ENCODE measurements at places on chromosomes 1 and 21.

- H3K27ac ChIP-seq: no peak overlapping the region
- peaks cover 17% of the 10 kb centered on the region for H3K27me3 ChIP-seq
- no peaks in the 10 kb centered on the region for H3K36me3 ChIP-seq
Measured at GRCh38 chr1:181500636-181501035, 17.3 kb downstream of the CACNA1E start.

DNA sequence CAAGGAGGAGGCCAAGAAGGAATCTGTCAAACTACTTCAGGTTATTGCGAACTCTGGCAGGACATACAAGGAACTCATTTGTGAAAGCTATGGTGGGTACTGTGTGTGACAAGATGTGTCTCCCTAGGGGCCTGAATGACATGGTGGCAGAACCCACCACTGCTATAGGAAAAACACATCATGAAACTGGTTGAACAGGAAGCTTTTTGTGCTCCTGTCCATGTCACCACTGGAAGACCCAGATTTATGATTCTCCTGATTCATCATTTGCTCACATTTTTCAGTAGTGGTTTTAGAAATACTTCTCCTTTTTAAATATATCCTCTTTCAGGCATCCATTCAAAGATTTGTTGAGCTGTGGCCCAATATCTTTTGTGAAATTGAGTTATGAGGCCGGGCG lies 23.6 kb downstream of the ARMH1 start:
- H3K4me1 ChIP-seq: no peaks in the 10 kb centered on the region
- no peak overlapping the region for H3K27ac ChIP-seq
- DNase-seq: peak; percentile 80
- H3K27me3 ChIP-seq: no peaks in the 10 kb centered on the region

DNA sequence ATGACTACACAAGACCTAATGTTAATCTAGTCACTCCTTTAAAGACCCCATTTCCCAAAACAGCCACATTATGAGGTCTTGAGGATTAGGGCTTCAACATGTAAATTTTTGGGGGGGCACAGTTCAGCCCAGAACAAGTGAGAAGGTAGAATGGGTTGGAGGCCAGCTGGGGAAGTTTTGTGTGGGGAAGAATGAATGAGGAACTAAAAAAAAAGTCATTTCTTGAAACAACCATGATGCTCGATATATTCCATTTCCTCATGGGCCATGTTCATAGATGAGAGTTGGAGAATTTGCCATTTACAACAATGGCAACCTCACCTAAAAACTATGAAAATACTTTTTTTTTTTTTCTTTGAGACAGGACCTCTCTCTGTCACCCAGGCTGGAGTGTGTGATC lies 14.5 kb downstream of the NLRP3 start:
- H3K4me1 ChIP-seq: no peaks in the 10 kb centered on the region
- H3K4me3 ChIP-seq: no peak overlapping the region
- peaks cover 14% of the 10 kb centered on the region for H3K36me3 ChIP-seq
- no peak overlapping the region for H3K27ac ChIP-seq
- H3K27me3 ChIP-seq: no peaks in the 10 kb centered on the region

- H3K4me1 ChIP-seq: no peaks in the 10 kb centered on the region
- H3K27me3 ChIP-seq: no peaks in the 10 kb centered on the region
- H3K4me3 ChIP-seq: no peak overlapping the region
- H3K36me3 ChIP-seq: peaks cover 11% of the 10 kb centered on the region
- DNase-seq: no peak
- no peak overlapping the region for H3K27ac ChIP-seq
Measured at GRCh38 chr1:235767795-235768194, 98.9 kb downstream of the LYST start.

DNA sequence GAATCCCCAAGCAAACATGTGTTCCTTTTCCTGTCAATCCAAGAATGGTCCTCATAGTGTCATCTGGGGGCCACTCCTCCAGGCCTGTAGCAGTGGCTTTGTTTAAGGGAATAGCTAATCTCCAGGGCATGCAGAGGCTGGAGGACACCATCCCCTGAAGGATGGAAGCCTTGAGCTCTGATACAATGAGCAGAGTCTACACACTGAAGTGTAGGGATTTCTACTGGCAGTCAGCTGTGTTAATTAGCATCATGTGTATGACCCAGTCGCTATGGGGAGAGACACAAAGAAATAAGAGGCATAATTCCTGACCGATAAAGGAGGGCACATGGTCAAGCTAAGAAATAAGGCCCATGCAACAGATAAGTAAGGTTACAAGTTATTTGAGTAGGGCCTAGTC lies 29.1 kb downstream of the ANGEL2 start:
- H3K4me1 ChIP-seq: no peaks in the 10 kb centered on the region
- H3K4me3 ChIP-seq: no peak overlapping the region
- no peaks in the 10 kb centered on the region for H3K36me3 ChIP-seq
- no peak overlapping the region for H3K27ac ChIP-seq
- DNase-seq: no peak
- H3K27me3 ChIP-seq: no peaks in the 10 kb centered on the region

DNA sequence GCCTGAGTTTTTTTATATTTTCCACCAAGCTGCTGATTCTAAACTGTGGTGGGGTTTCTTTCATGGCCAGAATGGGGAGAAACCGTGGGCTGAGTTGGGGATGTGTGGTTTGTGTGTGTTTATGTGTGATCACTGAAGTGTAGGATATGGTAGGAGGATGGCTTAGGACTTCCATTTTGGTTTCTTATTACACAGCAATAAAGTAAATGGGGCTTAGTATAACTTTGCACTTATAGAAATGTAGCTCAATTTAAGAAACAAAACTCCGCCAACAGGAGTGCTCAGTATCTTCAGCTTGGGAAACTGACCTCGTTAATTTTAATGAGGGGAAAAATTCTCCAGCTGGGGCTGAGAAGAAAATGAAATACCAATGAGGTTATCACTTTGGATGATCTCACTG lies 77.8 kb downstream of the PBX1 start:
- no peak for DNase-seq
- no peaks in the 10 kb centered on the region for H3K27me3 ChIP-seq
- H3K4me3 ChIP-seq: no peak overlapping the region
- no peaks in the 10 kb centered on the region for H3K4me1 ChIP-seq
- no peak overlapping the region for H3K27ac ChIP-seq

DNA sequence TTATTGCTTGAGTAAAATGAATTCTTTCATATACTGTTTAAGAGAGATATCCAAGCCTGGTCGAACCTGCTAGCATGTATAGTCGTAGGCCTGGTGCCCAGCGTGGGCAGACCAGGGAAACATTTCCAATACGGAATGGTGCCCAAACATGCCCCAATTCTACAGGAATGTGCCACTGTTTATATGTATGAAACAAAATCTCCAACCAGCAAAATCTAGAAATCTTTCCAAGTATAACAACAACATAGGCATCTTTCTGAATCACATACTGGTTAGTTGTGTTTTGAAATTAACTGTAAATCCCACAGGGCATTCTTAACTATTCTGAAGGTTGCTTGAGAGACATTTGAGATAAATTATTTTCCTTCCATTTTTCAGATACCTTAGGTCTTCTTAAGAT lies 17.0 kb upstream of the ABCD3 start:
- no peaks in the 10 kb centered on the region for H3K36me3 ChIP-seq
- H3K4me1 ChIP-seq: peaks cover 9% of the 10 kb centered on the region
- no peak overlapping the region for H3K27ac ChIP-seq
- no peak overlapping the region for H3K4me3 ChIP-seq
- no peak for DNase-seq

GRCh38 chr1:32406629-32407111 lies 12.4 kb upstream of the BSDC1 start:
- H3K27ac ChIP-seq: no peak overlapping the region
- no peak for DNase-seq
- H3K4me1 ChIP-seq: no peaks in the 10 kb centered on the region
- H3K27me3 ChIP-seq: no peaks in the 10 kb centered on the region
- H3K36me3 ChIP-seq: no peaks in the 10 kb centered on the region

DNA sequence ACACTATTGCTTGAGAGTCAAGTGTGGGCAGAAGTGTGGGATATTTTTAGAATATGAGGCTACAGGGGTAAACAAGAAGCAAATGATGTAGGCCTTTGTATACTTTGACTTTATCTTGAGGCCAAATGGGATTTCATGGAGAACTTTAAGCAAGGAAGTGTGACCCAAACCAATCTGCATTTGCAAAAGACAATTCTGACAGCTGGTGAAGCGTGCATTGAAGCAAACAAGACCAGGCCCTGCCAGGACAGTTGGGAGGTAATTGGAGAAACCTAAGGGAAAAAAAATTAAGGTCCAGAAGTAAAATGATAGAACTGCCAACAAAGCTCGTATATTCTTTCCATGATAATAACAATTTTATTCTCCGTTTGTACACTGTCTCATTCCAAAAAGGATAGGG lies 168.3 kb downstream of the TM2D1 start:
- H3K4me1 ChIP-seq: no peaks in the 10 kb centered on the region
- H3K4me3 ChIP-seq: no peak overlapping the region
- DNase-seq: no peak
- no peak overlapping the region for H3K27ac ChIP-seq
- H3K36me3 ChIP-seq: no peaks in the 10 kb centered on the region

DNA sequence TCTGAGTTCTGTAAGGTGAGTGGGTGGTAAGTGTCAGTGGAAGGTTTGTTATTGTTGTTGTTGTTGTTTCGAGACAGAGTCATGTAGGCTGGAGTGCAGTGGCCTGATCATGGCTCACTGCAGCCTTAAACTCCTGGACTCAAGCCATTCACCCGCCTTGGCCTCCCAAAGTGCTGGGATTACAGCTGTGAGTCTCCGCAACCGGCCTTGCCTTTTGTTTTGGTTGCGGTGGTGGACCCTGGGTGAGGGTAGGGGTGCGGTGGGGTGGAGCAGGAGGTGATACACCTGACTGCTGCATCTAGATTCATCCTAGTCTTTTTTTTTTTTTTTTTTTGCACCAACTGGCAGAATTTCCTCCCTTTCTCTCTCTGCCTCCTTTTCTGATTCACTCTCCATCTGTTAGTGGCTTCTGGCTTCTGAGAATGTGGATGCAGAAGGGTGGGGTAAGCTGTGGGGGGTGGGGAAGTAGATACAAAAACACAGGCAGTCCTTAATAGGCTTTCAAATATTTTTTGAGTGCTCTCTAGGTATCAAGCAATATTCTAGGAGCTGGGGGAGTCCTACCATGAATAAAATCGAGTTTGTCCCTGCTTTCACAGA lies 4.6 kb upstream of the GMEB1 start:
- no peak for DNase-seq
- no peaks in the 10 kb centered on the region for H3K36me3 ChIP-seq

DNA sequence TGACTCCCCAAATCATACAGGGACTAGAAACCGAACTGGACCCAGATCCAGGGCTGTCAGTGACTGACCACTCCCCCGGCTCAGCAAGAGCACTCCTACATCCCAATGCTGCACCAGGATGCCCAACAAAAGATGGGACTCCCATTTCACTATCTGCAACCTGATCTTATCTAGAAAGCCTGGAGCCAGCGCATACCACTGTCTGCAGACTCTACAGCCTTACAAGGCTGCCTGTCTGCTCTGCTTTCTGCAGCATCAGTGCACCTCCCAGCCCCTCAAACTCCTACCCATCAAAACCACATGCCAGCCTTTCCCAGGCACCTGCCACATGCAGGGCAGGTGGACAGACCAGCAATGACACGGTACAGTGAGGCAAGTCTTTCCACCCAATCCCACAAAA lies 52.2 kb downstream of the SSBP3 start:
- no peak overlapping the region for H3K4me3 ChIP-seq
- no peaks in the 10 kb centered on the region for H3K27me3 ChIP-seq
- peaks cover 7% of the 10 kb centered on the region for H3K4me1 ChIP-seq
- H3K27ac ChIP-seq: no peak overlapping the region
- no peaks in the 10 kb centered on the region for H3K36me3 ChIP-seq

DNA sequence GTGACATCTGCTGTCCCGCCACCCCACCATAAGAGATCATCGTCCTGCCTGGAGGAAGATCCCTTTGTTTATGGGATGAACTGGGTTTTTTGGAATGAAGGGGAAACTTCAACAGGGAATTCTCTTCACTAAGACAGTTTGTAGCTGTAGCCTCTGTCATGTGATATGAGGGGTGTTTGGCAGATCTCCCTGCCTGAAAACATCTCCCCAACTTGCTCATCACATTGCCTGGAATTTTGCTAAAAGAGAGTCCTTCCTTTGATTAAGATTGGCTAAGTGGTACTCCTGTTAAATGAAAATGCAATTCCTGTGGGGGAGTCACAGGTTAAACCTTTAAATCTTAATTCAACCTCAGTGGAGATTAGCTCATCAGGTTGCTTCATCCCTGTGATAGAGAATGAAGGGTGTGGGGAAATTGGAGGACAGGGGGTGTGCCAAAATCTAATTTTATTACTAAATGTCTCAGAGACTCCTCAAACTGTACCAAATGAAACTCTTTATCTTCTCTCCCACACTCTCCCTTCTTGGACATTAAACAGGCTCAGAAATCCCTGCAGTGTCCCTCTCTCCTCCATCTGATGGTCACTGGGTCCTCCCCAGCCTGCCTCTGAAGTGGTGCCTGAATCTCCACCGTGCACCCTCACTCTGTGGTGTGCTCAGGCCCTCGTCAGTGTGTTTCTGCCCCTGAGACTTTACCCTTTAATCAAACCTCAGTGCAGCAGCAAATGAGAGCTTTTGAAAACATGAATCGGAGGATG lies 54.8 kb downstream of the IER5 start:
- no peaks in the 10 kb centered on the region for H3K36me3 ChIP-seq
- no peak for DNase-seq
- H3K27me3 ChIP-seq: peaks cover 3% of the 10 kb centered on the region
- H3K27ac ChIP-seq: no peak overlapping the region

- H3K27ac ChIP-seq: no peak overlapping the region
- no peak for DNase-seq
- H3K4me3 ChIP-seq: no peak overlapping the region
- H3K36me3 ChIP-seq: no peaks in the 10 kb centered on the region
- no peaks in the 10 kb centered on the region for H3K27me3 ChIP-seq
Measured at GRCh38 chr21:44337449-44337848, 1.7 kb downstream of the CFAP410 start.

GRCh38 chr1:157277913-157278312 lies 139.7 kb upstream of the ETV3 start:
- peaks cover 31% of the 10 kb centered on the region for H3K27me3 ChIP-seq
- H3K27ac ChIP-seq: no peak overlapping the region
- H3K36me3 ChIP-seq: no peaks in the 10 kb centered on the region
- no peak for DNase-seq
- H3K4me1 ChIP-seq: no peaks in the 10 kb centered on the region
- no peak overlapping the region for H3K4me3 ChIP-seq

DNA sequence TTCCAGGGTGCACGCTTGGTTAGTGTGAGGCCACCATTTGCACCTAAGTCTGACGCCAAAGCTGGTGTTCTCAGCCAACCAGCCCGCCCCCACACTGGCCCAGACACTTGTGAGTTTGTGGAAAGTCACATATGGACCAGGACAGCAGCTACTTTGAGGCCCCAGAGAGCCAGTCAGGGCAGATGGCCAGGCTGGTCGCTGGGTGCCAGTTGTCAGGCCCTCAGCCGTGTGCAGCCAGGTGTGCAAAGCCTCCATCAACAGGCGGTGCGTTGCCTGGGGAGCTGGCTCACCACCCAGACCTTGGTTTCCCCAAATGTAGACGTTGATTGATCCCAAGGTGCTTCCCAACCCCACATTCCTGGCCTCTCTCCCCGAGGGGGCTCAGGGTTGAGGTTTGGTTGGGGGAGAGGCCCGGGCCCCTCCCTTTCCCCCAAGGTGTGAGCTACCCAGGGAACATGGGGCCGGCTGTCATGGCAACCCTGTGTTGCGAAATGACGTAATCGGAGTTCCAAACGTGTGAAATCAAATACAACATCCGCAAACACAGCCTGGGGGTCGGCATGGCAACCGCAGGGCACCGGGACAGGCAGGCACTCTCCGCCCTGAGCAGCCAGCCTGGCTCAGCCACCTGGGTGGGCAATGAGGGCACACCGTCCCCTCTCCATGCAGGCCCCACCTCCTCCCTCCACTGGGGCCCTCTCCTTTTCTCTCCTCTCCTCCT lies 42.2 kb upstream of the WNT4 start:
- peak; percentile 60 for DNase-seq
- no peaks in the 10 kb centered on the region for H3K4me1 ChIP-seq
- H3K27ac ChIP-seq: no peak overlapping the region
- H3K27me3 ChIP-seq: peaks cover 12% of the 10 kb centered on the region

All from common myeloid progenitor, CD34-positive (primary cell).